ENCODE measurements at places on chromosomes 2 and 18.

- DNase-seq, result no peak
Measured at GRCh38 chr18:21868770-21869169, 128.2 kb downstream of the MIB1 start.

DNA sequence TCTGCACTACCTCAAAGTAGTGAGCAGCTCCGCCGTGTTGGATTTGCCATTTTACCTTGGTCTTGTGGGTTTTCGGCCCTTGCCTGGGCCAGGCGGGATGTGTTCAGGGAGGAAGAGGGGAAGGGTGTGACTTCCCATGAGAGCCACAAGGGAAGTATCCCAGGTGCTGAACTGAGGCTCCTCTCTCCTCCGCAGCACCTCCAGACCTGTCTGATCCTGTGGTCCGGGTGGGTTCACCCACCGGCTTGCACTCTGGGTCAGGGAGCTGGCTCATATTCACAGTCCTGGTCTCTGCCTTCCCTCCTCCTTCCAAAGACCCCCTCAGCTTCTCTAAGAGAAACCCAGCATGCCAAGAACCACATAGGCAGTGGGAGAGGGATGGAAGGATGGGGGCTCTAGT lies 235.8 kb downstream of the SEPTIN10 start:
- no peak for DNase-seq

DNA sequence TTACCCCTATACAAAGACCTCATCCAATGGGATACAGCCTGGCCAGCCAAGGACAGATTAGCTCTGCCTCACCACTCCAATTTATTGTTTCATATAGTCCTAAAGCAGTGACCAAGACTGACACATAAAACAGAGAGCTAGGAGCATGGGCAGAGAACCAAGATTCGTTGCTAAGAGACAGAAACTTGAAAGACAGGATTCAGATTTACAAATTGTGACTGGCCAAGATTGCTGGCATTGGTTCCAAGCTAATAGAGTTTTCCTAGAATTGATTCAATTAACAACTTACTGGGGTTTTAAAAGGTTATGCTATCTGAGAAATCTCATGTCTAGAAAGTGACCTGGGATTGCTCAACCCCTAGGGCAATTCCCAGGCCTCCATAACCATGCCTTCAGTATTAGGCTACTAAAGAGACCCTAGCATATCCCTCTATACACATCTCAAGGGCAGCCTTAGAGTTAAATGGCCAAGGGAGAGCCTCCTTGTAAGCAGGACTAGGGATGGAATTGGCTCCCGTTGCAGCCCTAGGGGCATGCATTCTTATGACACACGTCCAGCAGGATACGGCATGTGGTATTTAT lies 75.6 kb downstream of the ICOS start:
- DNase-seq, result no peak

DNA sequence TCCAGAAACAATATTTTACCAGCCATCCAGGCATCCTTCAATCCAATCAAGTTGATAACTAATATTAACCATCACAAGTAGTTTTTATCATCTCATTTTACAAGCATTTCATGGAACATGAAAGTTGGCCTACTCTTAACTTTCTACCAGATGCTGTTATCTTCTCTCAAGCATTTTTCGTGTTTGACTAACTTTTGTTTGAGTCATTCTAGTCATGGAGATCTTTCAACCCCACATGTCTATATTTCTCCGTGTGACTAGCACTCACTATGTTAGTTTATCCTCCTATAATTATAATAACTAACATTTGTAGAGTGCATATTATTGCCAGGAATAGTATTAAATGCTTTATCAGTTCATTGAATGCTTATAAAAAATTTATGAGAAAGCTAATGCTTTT lies 307.0 kb upstream of the CWC22 start:
- no peak for DNase-seq

Data from NCI-H1930 (cell line).